ENCODE measurements at places on chromosomes 1 and 21.

DNA sequence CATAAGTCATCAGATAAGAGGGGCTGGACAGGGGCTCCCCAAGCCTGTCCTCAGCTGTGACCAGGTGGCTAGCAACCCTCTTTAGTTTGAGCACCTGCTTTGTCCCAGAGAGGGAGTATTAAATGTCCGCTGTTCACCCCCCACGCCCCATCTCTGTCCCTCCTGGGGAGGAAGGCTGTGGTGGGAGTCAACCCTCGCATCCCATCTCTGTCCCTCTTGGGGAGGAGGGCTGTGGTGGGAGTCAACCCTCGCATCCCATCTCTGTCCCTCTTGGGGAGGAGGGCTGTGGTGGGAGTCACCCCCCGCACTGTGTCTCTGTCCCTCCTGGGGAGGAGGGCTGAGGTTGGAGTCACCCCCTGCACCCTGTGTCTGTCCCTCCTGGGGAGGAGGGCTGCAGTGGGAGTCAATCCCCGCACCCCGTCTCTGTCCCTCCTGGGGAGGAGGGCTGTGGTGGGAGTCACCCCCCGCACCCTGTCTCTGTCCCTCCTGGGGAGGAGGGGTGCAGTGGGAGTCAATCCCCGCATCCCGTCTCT is 72.6 kb upstream of the ABCG1 start:
- DNase-seq = no peak

DNA sequence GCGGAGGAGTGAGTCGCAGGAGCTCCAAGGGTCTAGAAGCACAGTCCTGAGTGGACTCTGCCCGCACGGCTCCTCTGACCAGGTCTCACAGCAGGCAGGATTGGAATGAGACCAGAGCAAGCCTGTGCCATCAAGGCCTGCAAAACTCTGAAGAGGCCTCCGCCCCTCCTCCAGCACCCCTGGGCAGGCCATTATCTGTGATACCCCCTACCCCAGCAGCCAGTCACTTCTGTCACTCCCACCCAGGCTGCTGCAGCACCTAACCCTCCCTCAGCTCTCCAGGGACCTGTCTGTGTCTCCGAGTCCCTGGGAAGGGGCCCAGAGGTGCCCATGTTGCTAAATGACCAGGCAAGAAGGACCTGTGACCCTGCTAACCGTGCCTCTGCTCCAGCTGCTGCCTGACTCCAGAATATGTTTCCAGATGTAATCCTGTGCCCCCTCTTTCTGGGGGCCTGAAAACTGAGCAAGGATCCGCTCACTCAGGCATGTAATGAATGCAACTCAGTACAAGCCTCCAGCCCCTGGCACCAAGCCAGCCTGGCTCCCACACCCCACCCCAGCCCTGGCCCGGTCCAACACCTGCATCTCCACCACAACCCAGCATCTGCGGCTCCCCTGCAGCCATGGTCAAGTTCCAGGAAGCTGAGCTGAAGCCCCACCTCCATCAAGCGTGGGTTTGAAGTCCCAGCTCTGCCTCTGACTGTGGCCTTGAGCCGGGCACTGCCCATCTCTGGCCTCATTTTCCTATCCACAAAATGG is 22.1 kb upstream of the COL16A1 start:
- DNase-seq = no peak

DNA sequence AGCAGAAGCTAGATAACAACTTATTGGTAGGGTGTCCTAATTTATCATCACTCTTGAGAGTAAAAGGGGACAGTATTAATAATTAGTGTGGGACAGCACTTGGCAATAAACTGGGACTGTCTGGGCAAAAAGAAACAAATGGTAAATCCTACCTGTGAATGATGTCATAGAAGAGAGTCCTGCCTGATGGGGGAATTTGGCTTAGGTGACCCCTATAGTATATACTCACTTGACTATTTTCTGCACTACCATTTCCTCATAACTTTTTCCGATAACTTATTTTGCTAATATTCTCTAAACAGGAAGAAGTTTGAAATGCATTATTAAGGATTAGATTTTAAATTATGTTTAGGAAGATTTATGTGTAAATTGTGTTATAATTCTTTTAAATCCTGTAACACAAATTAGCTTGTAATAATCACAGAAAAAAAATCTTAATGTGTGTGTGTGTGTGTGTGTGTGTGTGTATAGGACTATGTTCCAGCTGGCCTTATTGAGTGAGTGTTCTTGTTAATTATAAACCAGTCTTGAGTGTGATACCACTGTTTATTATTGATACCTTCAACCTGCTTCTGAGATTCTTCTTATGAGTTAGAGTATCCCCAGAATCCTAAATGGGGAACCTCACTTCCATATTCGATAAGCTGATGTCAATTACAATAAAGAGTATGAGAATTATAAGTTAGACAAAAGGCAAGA is 144.2 kb upstream of the C1orf105 start:
- no peak for DNase-seq

DNA sequence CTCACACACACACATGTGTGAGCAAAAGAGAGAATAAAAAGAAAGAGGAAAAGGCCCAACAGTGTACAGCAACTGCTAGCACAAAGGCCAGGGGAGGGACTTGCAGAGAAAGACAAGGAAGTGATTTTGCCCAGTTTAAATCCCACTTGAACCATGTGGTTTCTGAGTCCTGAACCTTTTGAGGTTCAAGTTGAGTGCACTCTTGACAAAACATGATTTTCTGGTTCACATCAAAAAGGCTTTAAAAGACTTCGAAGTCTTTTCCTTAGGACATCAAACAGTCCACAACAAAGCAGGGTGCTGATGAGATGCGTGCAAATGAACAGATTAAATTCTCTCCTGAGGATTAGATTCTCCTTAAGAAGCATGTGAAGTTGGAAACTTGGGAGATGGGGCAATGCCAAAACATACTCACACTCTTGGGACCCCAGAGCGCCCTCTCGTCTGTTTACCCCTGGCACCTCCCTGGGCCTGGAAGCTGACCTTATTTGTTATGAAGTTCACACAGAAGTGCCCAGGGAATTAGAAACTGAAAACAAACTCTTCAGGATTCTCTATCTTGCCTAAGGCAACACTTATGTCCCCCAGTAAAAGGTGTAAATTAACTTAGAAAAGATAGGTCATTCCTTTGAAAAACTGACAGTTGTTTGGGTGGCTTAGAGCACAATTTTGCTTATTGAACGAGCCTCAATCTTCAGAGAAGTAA is 31.5 kb downstream of the RNF220 start:
- DNase-seq = no peak

DNA sequence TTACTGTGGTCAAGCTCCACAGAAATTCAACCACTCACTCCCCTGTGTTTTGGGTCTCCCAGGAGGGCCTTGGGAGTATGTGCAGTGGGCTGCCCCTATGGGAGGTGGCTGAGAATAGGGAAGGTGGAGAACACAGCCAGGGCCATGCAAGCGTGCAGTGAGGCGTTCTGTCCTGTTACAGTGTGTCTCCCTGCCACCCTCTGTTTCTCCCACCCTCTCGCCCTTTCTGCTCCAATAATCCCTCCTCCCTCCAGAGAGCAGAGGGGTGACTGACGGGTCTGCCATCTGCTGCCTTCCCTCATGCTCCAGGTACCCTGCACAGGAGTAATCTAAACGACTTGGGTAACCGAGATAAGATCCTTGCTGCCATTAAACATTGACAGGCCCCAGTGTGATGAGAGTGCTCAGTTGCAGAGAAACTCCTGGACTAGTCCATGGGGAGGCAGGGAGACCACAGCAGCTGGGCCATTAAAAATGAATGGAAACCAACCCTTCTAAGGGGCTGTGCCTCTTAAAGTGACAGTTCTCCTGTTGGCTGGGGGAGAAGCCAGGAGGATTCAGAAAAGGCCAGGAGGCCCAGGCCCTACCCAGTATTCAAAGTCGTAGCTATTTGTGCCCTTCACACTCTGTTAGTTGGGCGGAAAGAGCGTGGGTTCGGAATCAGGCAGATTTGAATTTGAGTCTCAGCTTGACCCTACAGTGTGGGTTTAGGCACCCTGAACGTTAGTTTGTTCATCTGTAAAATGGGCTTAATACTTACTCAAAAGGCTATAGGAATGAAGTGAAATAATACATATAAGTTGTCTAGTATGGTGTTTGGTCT is 22.4 kb upstream of the BTG2 start:
- no peak for DNase-seq

- DNase-seq = no peak
Measured at GRCh38 chr21:43373362-43374227, 53.3 kb downstream of the SIK1 start.

DNA sequence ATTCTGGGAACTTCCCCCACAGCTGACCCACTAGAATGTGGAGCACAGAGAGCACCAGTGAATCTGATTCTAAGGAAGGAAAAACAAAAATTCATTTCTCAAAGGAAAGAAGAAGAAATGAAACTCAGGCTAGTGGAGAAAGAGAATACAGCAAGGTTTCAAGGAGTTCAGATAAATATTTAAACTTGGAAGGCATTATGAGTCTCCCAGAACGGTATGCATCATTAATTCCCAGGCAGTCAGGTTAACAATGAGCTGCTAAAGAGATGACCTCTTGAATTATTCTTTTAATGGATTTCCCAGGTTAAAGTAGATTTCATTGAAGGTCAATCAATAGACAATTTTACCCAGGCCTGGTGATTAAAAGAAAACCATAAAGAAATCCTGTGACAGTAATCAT is 103.6 kb upstream of the KAZN start:
- no peak for DNase-seq

- no peak for DNase-seq
Measured at GRCh38 chr21:36075171-36075570, 5.3 kb downstream of the CBR1 start.

Data from glomerular endothelial cell (primary cell).